ENCODE measurements at places on chromosomes 7 and 10.

DNA sequence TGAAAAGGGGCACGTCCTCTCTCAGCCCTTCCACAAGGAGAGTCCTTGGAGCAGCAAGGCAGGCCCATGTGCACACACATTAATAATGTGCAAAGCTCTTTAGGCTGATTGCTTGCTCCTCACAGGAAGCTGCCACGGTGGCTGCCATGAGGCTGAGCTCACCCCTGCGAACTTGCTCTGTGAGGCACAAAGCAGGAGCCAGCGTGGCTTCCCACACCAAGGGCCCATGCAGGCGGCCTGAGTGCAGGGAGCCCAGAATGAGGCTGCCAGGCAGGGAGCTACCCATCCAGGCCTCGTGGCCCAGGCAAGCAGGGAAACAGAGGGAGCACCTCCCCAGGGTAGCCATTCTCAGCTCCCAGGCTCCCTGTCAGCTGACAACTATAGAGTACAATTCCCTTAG lies 242.9 kb downstream of the GRID1 start:
- DNase-seq: no peak

GRCh38 chr7:53475776-53476175 lies 440.3 kb downstream of the POM121L12 start:
- DNase-seq: no peak

DNA sequence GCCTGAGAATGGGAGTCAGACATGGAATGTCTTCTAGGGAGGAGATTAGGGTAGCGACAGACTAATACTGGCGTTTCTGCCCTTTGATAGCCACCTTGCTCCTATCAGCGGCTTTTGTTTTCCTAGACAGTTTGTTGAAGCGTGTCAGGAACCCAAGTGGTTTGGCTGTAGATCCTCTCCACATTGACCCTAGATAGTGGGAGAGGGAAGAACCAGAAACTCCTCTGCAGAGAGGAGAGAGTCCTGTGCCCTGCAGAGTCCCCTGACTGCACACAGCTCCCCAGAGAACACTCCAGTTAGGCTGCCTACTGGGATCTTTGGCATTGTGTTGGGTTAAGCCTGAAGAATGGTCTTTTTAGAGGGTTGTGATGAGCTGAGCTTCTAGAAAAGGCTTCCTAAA lies 2.4 kb downstream of the MEPCE start:
- no peak for DNase-seq

DNA sequence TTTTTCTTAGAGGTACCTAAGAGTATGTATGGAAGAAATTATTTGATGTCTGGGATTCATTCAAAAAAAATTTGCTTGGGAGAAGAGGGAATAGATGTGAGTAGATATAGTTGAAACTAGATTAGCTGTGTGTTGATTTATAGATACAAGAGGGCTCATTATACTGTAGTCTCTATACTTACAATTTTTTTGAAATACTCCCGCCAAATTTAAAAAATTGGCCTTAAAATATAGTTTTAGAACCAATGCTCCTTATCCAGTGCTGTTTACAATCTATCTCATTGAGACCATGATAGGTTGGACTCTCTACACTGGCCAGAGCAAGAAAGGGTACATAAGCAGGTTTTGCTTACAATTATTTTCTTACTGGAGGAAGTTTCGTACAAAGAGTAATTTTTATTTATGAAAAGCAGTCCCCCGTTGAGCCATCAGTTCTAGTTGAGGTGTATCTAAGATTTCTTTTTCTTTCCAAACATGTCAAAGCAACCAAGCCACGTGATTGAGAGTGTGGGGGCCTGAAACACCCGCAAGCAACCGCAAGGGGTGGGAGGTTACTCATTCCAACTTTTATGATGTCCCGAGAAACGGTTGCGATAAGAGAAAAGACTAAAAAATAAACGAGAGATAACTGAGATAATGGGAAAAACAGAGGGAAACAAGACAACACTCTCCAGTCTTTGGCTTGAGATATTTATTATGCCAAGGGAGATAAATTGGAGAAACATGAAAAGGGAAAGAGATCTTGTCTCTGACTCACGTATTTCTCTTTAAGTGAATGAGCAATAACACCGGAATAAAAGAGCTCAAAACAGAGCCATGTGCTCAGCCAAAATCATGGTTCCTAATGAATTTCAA lies 729.2 kb downstream of the LRMDA start:
- DNase-seq: no peak

- no peak for DNase-seq
These were observed 257.3 kb downstream of the ZNF33B start for GRCh38 chr10:42380926-42381547.

GRCh38 chr7:2719007-2719406 lies 31.0 kb downstream of the AMZ1 start:
- DNase-seq: no peak

- no peak for DNase-seq
These were observed 20.4 kb downstream of the FRMPD2 start for GRCh38 chr10:48253970-48254657.

GRCh38 chr7:92115821-92116220 lies 18.5 kb downstream of the CYP51A1 start:
- no peak for DNase-seq

- no peak for DNase-seq
These were observed 201.0 kb upstream of the PTN start for GRCh38 chr7:137544453-137545058.

GRCh38 chr7:159196584-159196983 lies 51.9 kb upstream of the VIPR2 start:
- no peak for DNase-seq

- DNase-seq: no peak
These were observed 153.4 kb upstream of the KLF14 start for GRCh38 chr7:130887182-130887956.

DNA sequence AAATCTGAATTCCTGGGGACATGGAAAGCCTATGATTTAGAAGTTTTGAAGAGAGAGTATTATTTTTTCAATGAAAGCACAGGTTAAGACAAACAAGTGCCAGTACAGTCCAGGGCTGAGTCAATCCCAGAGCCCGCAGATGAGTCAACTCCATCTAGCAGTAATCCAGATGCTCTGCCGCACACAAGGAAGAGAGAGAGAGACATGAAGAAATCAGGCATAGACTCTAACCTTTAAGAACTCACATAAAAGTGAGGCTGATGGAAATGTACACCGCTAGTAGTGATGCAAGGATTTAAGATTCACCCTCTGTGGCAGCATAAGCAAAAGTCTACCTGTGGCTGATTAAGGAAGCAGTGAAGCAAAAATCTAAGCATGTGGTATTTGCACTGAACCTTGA lies 651.5 kb downstream of the TNS3 start:
- DNase-seq: peak; percentile 57

GRCh38 chr7:100896732-100897608 lies 1.3 kb upstream of the ACHE start:
- peak; percentile 7 for DNase-seq

- DNase-seq: no peak
These were observed 266.6 kb downstream of the NXPH1 start for GRCh38 chr7:8699875-8700624.
